ENCODE measurements at places on chromosomes 4 and X. TPM values are rescaled to one million over a fixed set of nuclear protein-coding genes. Genes with fewer than 3 reads are reported as not detected.
A peak's percentile ranks its signal among the peaks of the same experiment; 100 is the strongest.

Gene SASH3
- total RNA-seq: not detected

Gene PGRMC2
- 48.3 TPM for total RNA-seq

Gene ARHGAP36
- not detected for total RNA-seq

Gene STOX2
- total RNA-seq: 1.1 TPM

Gene CBR4
- total RNA-seq: 16.7 TPM

Gene TACR3
- total RNA-seq: not detected

Gene RBMXL3
- not detected for total RNA-seq

Gene AFF2
- total RNA-seq: 0.24 TPM

Gene PNMA5
- total RNA-seq: not detected

Gene PAGE2B
- not detected for total RNA-seq

Gene NMU
- 1.7 TPM for total RNA-seq

Gene VCX3B
- not detected for total RNA-seq

- no peak for DNase-seq
Measured at GRCh38 chrX:104679175-104679574, 113.2 kb downstream of the IL1RAPL2 start.

DNA sequence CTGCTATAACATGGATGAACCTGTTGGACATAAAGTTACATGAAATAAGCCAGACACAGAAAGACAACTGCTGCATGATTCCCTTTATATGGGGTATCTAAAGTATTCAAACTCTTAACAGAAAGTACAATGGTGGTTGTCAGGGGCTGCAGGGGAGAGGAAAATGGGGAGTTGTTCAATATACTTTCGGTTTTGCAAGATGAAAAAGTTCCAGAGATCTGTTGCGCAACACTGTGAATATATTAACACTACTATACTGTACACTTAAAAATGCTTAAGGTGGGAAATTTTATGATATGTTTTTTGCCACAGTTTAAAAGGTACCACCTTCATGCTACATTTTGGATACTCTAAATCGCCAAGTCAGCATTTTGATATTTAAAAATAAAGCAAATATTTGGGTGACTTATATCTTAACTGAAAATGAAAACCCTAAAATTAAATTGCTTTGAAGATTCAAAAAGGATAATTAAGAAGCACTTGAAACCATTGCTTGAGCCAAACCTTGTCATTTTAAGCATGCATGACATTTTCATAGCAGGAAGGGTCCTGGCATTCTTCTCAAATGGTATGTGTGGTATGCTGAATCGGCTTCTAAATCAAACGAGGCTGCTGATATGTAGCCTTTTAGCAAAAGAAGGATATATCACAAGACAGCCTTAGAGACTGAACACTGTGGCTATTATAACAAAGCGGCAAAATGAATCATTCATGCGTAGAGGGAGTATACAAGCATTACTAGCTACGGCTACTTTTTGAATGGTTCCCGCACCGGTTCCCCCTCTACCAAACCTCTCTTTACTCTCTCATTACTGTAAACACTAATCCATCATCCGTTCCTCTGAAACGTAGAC lies 607.1 kb upstream of the DIPK2B start:
- no peak for DNase-seq

DNA sequence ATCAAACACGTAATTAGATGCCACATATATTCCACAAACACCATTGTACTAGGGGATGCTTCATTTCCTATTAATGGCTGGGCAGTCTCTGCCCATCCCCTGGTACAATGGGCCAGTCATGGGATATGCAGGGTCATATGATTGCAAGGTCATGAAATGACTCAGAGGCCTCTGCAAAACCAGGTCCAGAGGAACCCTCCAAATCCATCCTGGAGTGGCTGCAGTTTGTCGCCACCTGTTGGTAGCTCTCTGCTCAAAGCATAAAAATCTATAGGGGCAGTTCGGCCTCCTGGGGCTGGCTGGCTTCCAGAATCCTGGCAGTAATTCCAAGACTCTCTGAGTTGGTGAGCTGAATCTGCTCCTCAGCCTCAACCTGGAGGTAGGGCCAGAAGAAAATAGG lies 22.9 kb upstream of the PUDP start:
- DNase-seq: peak; percentile 25

GRCh38 chr4:81565142-81565870 lies 93.6 kb upstream of the RASGEF1B start:
- DNase-seq: no peak

DNA sequence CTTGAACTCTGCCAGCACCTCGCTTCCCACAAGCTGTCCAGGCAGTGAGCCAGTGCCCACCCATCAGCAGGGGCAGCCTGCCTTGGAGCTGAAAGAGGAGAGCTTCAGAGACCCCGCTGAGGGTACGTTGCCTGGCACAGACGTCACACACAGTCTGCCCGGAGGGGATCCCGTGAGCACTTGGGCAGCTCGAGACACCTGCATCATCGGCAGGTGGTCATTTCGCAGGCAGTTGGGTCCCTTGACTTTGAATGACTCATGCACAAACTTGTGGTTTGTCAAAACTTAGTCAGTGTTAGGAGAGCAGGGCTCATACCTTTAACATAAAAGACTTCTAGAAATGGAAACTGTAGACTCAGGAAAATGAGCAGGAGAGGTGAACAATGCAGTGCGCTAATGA lies 9.9 kb downstream of the TACC3 start:
- no peak for DNase-seq

DNA sequence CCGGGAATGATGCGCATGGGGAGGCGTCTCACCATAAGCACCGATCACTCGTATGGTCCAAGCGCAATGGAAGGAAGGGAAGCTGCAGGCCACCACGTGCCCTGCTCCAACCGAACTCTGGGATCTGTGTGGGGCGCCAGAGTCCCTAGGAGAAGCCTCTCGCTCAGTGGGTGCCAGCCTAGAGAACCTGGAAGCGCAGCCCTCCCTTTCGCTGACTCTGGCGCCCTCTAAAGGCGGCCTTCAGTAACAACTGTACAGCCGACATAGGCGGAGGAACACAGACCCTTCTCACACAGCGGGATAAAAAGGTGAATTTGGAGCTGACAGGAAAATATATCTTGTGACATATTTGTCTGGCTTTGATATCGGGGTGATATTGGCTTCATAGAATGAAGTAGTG lies 76.0 kb downstream of the INTS6L start:
- DNase-seq: no peak

- no peak for DNase-seq
Measured at GRCh38 chr4:175166020-175166419, 247.9 kb downstream of the ADAM29 start.

DNA sequence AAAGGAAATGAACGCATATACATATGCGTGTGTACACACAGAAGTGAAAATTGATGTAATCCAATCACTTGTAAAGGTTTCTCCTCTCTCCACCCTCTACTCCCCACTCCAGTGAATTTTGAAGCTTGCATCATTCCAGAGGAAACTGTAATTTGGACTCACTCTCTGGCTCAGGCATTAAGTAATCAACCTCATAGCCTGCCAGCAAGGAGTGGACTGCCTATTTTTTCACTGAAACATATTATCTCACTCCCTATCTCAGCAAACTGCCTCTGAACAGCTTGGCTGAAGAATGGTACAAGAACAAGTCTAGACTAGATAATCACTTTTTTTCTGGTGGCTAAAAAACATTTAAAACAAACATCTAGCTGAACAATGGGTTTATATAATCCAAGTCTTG lies 124.2 kb downstream of the C4orf51 start:
- DNase-seq: no peak

GRCh38 chr4:11343536-11343935 lies 85.2 kb downstream of the HS3ST1 start:
- DNase-seq: no peak

DNA sequence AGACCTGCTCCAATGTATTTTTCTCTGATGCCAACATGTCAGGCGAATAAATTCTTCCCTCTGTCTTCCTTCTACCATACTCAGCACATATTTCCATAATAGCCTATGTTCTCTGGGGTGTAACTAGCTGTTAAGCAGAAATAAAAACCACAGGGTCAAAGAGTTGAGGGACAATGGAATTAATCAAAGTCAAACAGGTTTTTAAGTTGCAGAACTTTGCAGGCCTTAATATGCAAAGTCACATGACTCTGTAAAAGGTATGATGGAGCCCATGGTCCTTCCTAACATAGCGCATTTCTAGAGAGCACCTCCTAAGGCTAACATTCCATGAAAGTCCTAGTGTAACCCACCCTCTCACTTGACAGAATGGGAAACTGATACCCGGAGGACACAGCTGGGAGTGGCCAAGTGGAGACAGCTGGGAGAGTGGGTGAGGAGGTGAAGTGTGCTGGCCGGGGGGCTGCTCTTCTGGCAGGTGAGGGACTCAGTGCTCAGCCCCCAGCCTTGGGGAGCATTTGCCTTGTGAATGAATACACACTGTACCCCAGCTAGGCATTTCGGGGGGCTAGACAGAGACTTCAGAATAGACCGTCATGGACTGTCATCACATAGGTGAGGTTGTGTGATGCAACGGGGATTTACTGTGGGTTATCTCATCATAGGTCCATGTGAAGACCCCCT lies 8.4 kb upstream of the SORCS2 start:
- no peak for DNase-seq

GRCh38 chr4:65217179-65217578 lies 453.1 kb downstream of the EPHA5 start:
- DNase-seq: no peak

DNA sequence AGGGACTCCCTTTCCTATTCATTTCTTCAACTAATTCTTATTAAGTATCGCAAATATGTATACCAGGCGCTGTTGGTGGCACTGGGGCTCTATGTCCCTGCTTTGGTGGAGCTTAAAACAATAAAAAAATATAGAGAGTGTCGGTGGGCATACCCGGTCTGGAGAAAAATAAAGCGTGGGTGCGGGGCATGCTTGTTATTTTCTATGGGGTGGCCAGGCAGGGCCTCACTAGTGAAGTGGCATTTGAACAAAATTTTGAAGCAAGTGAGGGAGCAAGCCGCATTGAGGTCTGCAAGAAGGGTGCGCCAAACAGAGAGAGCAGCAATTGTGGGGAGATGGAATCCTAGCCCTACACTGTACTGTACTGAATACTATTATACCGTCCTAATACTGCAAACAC lies 565 bp upstream of the IDS start:
- DNase-seq: no peak

- DNase-seq: no peak
Measured at GRCh38 chr4:171340258-171340657, 472.9 kb upstream of the GALNTL6 start.

GRCh38 chrX:111083081-111083480 lies 12.9 kb upstream of the PAK3 start:
- DNase-seq: no peak
